Fibroblast of mammary gland (primary cell): ENCODE measurements at places on chromosomes 11 and 22.

- DNase-seq: peak; percentile 59
These were observed 71.5 kb upstream of the TTC12 start for GRCh38 chr11:113242767-113243397.

GRCh38 chr11:71370895-71371673, 77.1 kb downstream of the DHCR7 start:
- no peak for DNase-seq

- no peak for DNase-seq
These were observed 741 bp upstream of the NAV2 start for GRCh38 chr11:19711911-19712280.

- peak; percentile 82 for DNase-seq
These were observed 230.1 kb downstream of the MIAT start for GRCh38 chr22:26887456-26887855.

DNA sequence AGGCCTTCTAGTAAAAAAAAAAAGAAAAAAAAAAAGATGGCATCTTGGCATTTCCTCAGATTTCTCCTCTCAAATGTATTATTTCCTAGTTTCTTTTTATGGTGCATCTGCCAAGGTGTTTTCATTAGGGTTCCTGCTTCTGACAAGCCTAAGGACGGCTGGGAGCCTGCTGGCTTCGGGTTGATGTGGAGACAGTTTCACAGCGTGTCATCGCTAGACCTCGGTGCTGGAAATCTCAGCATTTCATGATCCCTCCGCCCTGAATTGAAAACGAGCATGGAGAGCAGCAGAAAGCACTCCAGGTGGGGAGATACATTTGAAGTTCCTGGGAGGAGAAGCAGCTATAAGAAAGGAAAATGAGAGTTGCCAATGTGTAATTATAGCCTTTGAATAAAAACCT, 283.9 kb upstream of the CNTN5 start:
- DNase-seq: no peak

GRCh38 chr22:21042978-21043859, 2.5 kb upstream of the LRRC74B start:
- DNase-seq: peak; percentile 15
